Upper lobe of left lung (tissue), 6 donors: ENCODE measurements at places on chromosomes 3 and 15. TPM values are rescaled to one million over a fixed set of nuclear protein-coding genes. Genes with fewer than 3 reads are reported as not detected.

- no peak for DNase-seq
- no peaks in the 10 kb centered on the region for H3K27me3 ChIP-seq
- peaks cover 7% of the 10 kb centered on the region for H3K4me1 ChIP-seq
- H3K27ac ChIP-seq = no peak overlapping the region
These were observed 9.8 kb upstream of the PSMD6 start for GRCh38 chr3:64033069-64033468.

DNA sequence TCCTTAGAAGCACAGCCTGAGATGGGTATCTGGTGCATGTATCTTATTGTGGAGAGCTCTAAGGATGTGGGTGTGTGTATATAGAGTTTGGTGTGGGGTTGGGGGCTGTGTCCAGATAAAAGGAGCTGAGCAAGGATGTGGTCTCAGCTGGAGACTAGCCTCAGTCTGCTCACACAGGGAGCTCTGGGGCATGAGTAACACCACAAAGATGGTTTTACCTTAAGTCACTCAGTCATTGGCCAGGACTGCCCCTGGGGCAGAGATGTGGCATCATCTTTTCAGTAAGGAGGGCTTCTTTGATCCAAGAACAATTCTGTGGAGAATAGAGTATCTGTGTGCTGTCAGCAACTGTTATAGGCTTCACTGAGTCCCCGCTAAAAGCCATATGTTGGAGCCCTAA, 163.4 kb upstream of the NUDT16 start:
- no peak for DNase-seq
- no peak overlapping the region for H3K4me3 ChIP-seq
- H3K27me3 ChIP-seq = no peaks in the 10 kb centered on the region

TRPM1 gene
- not detected for total RNA-seq

NDN gene
- 24.6 TPM for total RNA-seq

TRAT1 gene
- 1.2 TPM for total RNA-seq
